ENCODE measurements at places on chromosomes 4 and X. TPM values are rescaled to one million over a fixed set of nuclear protein-coding genes. Genes with fewer than 3 reads are reported as not detected.

Gene ARHGEF6
- total RNA-seq, result 32.4 TPM

- DNase-seq, result peak; percentile 63
These were observed 7.5 kb downstream of the HADH start for GRCh38 chr4:107996949-107997788.

GRCh38 chrX:11446336-11446735 is 153.1 kb downstream of the AMELX start:
- DNase-seq, result peak; percentile 54

- no peak for DNase-seq
These were observed 27.8 kb upstream of the ACSL4 start for GRCh38 chrX:109760922-109761250.

GRCh38 chr4:185370268-185370949 is 25.3 kb downstream of the LRP2BP start:
- DNase-seq, result no peak

DNA sequence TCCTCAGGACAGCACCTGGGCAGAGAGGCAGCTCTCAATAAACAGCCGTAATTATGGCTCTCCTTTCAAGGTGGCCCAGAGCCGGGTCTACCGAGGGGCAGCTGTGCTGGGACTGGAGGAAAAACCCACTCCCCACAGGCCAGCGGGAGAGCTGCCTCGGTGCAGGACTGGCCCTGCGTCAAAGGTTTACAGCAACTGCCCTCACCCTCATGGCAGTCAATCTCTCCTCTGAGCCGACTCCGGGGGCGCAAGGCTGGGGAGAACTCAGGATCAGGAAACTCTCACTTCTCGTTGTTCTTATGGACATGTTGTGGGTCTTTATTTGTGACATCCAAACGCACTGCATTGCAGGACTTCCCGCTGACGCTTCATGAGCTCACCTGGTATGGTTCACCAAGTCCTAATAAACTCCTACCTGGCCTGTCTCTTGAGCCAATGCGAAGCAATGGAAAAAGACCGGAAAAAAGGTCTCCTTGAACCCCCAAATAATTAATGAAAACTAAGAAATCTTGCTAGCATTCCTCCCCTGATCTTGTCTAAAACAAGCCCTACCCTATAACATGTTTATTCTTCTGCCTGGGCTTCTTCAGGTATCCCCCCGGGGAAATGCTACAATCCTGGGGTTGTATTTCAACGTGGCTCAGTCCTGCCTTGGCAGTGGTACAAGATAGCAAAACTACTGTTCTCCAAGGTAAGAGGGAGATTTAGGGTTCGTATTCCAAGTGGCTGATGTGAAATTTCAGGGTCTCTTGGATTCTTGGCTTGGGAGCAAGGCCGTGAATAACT is 50.1 kb upstream of the CDKN2AIP start:
- DNase-seq, result no peak

- no peak for DNase-seq
These were observed 103.4 kb upstream of the PDLIM3 start for GRCh38 chr4:185638548-185639301.

- DNase-seq, result no peak
These were observed 36.8 kb downstream of the RAP1GDS1 start for GRCh38 chr4:98298022-98298421.

Data from muscle of leg (tissue), 16 donors.